ENCODE measurements at places on chromosomes 3 and 15. TPM values are rescaled to one million over a fixed set of nuclear protein-coding genes. Genes with fewer than 3 reads are reported as not detected.
A peak's percentile ranks its signal among the peaks of the same experiment; 100 is the strongest.

GRCh38 chr15:96058103-96058851 is 272.2 kb upstream of the NR2F2 start:
- no peak overlapping the region for H3K27ac ChIP-seq
- H3K4me1 ChIP-seq, result peaks cover 11% of the 10 kb centered on the region
- no peak overlapping the region for H3K4me3 ChIP-seq
- no peaks in the 10 kb centered on the region for H3K27me3 ChIP-seq

GRCh38 chr3:151282921-151283320 is 4.6 kb upstream of the P2RY14 start:
- DNase-seq, result peak; percentile 51
- no peak overlapping the region for H3K4me3 ChIP-seq
- no peaks in the 10 kb centered on the region for H3K27me3 ChIP-seq
- H3K36me3 ChIP-seq, result no peaks in the 10 kb centered on the region
- H3K4me1 ChIP-seq, result no peaks in the 10 kb centered on the region

GRCh38 chr3:86234506-86235254 is 756.3 kb downstream of the VGLL3 start:
- no peaks in the 10 kb centered on the region for H3K27me3 ChIP-seq
- no peak overlapping the region for H3K4me3 ChIP-seq
- no peak for DNase-seq

GRCh38 chr3:138065949-138066348 is 49.5 kb downstream of the DZIP1L start:
- H3K4me3 ChIP-seq, result no peak overlapping the region
- no peaks in the 10 kb centered on the region for H3K4me1 ChIP-seq
- H3K27ac ChIP-seq, result no peak overlapping the region
- H3K27me3 ChIP-seq, result no peaks in the 10 kb centered on the region
- DNase-seq, result no peak

DNA sequence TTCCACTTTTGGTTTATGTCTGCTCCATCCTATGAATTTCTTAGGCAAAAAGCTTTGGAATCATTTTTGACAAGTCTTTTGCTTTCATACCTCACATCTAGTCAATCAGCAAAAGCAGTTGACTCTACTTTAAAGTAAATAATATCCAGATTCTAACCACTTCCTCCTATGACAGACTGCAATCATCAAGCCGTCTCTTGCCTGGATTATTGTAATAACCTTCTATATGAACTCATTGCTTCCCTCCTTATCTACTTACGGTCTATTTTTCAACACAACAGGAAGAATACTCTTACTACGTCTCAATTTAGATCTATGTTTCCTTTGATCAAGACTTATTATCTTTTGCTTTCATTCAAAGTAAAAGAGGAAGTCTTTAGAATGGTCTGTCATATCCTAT is 20.7 kb downstream of the CLDN1 start:
- no peak overlapping the region for H3K27ac ChIP-seq
- no peak overlapping the region for H3K4me3 ChIP-seq
- H3K4me1 ChIP-seq, result no peaks in the 10 kb centered on the region
- no peaks in the 10 kb centered on the region for H3K27me3 ChIP-seq

- no peaks in the 10 kb centered on the region for H3K36me3 ChIP-seq
- H3K4me1 ChIP-seq, result no peaks in the 10 kb centered on the region
- H3K27me3 ChIP-seq, result no peaks in the 10 kb centered on the region
- peak; percentile 12 for DNase-seq
Observed at GRCh38 chr15:83571820-83572707, 81.9 kb upstream of the ADAMTSL3 start.

GRCh38 chr15:52121896-52122295 is 9.3 kb upstream of the BCL2L10 start:
- no peaks in the 10 kb centered on the region for H3K4me1 ChIP-seq
- H3K36me3 ChIP-seq, result no peaks in the 10 kb centered on the region
- no peak overlapping the region for H3K4me3 ChIP-seq

DNA sequence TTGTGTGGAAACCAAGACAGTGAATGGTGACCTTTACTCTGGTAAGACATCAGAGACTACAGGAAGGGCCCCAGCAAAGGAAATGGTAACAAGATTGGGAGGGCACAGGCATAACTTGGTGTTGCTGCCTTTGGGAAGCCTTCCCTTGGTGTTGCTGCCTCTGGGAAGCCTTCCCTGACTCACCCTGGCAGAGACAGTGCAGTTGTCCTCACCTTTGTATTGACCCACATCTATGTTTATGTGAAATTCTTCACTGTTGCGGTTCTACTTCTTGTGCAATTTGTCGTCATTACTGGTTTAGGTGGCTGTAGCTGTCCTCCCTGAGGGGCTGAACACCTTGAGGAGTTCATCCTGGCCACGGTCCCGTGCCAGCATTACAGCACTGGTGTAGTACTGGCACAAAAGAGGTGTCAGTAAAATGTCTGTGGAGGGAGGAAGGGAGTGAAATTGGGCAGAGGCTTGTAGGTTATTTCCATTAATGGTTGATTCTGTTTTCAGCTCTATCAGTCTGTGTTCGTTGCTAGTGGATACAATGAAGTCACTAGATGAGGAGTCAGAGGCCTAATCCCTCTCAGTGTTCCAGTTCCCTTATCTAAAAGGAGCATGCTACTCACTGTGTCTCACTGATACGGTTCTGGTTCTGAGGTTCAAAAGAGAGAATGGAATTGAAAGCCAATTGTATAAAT is 21.6 kb downstream of the IFT122 start:
- H3K4me1 ChIP-seq, result no peaks in the 10 kb centered on the region
- no peak overlapping the region for H3K4me3 ChIP-seq
- H3K27me3 ChIP-seq, result no peaks in the 10 kb centered on the region
- no peaks in the 10 kb centered on the region for H3K36me3 ChIP-seq
- no peak overlapping the region for H3K27ac ChIP-seq

DNA sequence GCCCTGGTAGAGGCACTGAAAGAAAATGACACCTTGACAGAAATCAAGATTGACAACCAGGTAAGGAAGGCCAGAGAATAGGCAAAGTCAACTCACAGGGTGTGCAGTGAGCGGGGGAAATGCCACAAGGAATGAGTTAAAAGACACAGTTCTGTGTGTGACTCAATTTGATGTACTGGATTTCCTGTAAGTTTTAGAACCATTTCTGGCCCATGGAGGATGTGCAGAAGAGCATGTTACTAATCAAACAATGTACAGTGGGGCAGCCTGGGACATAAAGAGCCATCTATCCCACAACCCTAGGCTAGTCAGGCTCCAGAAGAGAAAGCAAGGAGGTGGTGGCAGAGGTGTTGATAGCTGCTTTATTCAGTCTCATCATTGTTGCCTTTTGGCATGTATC is 31.2 kb upstream of the TMOD3 start:
- no peak overlapping the region for H3K4me3 ChIP-seq
- H3K36me3 ChIP-seq, result no peaks in the 10 kb centered on the region
- H3K27ac ChIP-seq, result no peak overlapping the region
- peaks cover 11% of the 10 kb centered on the region for H3K4me1 ChIP-seq
- no peak for DNase-seq

PLA2G4E gene
- total RNA-seq, result not detected

VPS13C gene
- total RNA-seq, result 18.6 TPM

ADIPOQ gene
- not detected for total RNA-seq
